ENCODE measurements at places on chromosomes 2 and 18.

DNA sequence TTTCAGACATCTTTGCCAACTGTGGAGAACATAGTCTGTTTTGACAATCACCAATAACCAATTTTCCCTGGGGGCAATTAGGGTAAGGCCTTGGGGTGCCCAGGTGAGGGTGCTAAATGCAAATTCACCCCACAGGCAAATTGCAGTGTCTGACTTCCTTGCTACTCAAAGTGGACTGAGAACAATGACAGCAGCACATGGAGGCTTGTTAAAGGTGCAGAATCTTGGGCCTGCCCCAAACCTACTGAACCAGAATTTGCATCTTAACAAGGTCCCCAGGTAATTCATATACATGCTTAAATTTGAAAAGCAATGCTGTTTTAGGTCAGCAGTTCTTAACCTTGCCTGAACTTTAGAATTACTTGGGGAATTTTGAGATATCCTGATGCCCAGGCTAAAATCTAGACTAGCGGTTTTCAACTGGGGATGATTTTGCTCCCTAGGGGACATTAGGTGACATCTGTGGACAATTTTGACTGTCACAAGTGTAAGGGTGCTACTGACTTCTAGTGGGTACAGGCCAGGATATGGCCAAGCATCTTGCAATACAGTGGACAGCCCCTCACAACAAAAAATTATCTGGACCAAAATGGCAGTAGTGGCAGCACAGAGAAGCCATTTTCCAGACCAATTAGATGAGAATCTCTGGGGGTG is 80.2 kb upstream of the GCFC2 start:
- no peak for DNase-seq

GRCh38 chr2:1806254-1806653 is 61.9 kb upstream of the PXDN start:
- no peak for DNase-seq

DNA sequence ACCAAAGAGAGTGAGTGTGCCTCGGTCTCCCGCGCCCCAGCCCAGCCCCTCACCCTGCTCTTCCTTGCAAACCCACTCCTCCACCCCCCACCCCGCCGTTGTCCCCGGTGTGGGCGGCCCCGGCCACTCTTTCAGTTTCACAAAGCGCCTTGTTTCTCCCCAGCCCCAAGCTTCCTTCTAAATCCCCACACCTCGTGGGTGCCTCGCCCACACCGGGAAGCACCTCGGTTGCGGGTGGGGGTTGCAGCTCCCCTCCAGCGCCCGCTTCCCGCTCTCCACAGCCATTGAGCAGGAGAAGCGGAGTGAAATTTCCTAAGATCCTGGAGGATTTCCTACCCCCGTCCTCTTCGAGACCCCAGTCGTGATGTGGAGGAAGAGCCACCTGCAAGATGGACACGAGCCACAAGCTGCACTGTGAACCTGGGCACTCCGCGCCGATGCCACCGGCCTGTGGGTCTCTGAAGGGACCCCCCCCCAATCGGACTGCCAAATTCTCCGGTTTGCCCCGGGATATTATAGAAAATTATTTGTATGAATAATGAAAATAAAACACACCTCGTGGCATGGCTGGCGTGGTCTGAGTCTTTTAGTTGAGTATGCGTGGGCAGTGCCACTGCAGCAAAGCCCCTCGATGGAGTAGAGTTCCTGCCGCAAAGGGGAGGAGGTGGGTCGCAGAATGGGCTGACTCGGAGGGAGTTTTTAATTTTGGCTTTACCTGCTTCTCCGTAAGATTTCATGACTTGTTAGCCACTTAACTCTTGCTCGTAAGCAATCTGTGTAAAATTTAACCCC is 848 bp downstream of the TMSB10 start:
- no peak for DNase-seq

DNA sequence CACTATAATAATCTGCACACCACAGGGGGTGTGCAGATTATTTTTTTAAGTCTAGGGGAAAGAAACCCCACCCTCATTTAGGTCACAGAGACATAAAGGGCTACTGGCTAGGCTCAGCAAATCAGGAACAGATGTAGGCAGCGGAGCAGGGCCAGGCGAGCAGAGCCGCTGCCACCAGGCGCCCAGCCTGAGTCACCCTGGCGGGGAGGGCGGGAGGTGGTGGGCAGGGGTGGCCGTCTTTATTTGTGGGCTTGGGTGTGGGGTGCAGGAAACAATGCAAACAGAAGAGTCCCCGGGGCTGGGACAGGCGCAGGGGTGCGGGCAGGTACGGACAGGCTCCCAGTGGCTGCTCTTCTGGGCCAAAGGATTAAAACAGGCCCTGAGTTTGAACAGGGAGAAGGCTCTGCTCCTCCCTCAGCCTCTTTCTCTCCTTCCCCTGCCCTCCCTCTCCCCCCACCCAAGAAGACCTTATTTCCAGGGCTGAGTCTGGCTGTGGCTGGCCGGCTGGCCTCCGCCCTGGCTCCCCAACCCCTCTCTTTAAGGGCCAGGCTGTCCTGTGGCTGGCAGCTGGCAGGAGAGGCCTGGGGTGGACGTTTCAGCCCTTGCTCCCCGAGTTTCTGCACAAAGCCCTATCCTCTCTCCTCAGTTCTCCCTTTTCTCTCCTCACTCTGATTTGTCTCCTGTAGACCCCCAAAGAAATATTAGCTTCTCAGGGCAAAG is 142.9 kb upstream of the SMAD2 start:
- no peak for DNase-seq
